Thoracic aorta (tissue), 2 donors: ENCODE measurements at places on chromosomes 7 and 10. TPM values are rescaled to one million over a fixed set of nuclear protein-coding genes. Genes with fewer than 3 reads are reported as not detected.

DNA sequence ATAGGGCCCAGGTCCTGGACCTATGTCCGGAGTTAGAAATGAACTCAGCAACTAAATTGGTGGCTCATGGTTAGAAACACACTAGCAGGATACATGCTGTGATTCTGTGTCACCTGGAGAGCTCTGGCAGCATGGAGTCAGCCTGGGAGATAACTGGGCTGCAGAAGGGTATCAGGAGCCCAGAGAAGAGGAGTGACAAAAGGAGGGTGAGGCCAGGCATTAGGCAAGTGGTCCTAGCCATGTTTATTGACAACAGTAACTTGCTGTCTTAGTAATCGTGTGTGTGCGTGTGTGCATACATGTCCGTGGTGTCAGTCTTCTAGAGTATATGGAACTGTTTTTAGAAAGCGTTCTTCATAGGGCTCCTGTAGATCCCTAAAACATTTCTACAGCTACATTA, 157.5 kb upstream of the PHYHIPL start:
- DNase-seq = no peak

GRCh38 chr7:92813390-92814024, 22.9 kb downstream of the CDK6 start:
- DNase-seq = no peak

DNA sequence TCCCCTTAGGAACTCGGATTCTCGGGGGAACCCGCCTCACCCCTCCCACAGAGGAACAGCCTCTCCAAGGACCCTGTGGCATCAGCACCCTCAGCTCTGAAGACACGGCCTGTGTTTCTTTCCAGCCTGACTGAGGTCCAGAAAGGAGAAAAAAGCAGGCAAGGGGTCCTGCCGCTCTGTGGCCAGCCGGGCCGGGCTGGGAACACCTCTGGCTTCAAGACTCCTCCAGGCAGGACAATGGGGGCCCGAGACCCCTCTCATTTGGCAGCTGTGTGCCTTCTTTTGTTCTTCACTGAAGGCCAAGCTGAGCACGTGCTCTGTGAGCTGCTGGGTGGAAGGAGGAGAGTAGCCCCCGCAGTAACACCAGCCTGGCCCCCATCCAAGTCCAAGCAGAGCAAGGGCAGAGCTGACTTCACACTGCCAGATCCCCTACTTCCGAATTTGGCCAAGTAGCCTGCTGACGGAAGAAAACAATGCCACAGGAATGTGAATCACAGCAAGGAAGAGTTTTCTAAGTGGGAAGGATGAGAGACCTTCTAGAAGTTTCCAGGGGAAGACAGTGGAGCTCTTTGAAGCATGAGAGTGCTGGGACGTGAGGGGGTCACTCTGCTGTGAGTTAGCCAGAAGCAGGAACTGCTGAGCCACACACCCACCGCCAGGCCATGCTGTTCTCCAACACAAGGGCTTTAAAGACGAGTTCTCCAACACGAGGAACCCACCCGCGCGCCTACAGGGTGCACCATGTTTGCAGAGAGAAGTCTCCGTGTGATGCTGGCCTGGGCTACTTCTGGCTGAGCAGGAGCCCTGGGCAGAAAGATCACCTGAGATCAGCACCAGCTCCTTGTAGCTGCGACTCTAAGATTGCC, 3.1 kb downstream of the CNPY1 start:
- DNase-seq = no peak

GRCh38 chr7:150403376-150404171, 24.4 kb downstream of the ZNF775 start:
- DNase-seq = no peak

DNA sequence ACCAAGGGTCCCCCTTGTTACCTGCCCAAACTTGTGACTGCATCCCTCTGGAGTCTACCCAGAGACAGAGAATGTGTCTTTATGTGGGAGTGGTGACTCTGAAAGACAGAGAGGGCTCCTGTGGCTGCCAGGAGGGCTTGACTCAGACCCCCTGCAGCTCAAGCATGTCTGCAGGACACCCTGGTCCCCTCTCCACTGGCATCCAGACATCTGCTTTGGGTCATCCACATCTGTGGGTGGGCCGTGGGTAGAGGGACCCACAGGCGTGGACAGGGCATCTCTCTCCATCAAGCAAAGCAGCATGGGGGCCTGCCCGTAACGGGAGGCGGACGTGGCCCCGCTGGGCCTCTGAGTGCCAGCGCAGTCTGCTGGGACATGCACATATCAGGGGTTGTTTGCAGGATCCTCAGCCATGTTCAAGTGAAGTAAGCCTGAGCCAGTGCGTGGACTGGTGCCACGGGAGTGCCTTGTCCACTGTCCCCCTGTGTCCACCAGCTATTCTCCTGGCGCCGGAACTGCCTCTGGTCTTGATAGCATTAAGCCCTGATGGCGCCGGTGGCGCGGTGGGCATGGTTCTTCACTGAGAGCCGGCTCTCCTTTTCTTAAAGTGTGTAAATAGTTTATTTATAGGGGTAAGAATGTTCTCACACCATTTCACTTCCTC, 19.4 kb upstream of the SH2D4B start:
- no peak for DNase-seq

Gene C10orf90
- total RNA-seq = not detected
